ENCODE measurements at places on chromosomes 1 and 21. TPM values are rescaled to one million over a fixed set of nuclear protein-coding genes. Genes with fewer than 3 reads are reported as not detected.

The SEMA4A gene
- 8.5 TPM for total RNA-seq

DNA sequence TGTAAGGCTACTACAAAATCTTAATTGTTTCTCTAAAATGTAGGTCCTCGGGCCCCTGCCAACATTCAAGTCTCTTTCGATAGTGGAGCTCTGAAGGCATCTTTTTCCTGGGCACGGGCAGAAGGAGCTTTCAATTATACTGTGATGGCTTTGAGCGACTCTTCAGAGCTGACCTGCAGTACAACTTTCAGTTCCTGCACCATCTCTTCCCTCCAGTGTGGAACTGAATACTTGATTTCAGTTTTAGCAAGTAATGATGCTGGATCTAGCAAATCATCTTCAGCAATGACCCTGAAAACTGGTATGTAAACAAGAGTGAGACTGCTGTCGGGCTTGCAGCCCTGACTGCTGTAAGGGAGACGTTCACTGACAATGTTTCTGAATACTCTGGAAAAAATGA is 9.6 kb downstream of the FNDC7 start:
- H3K4me1 ChIP-seq: peaks cover 5% of the 10 kb centered on the region
- DNase-seq: no peak
- H3K4me3 ChIP-seq: no peak overlapping the region
- no peak overlapping the region for H3K27ac ChIP-seq
- H3K27me3 ChIP-seq: no peaks in the 10 kb centered on the region
- no peaks in the 10 kb centered on the region for H3K36me3 ChIP-seq

The KLF17 gene
- total RNA-seq: not detected

DNA sequence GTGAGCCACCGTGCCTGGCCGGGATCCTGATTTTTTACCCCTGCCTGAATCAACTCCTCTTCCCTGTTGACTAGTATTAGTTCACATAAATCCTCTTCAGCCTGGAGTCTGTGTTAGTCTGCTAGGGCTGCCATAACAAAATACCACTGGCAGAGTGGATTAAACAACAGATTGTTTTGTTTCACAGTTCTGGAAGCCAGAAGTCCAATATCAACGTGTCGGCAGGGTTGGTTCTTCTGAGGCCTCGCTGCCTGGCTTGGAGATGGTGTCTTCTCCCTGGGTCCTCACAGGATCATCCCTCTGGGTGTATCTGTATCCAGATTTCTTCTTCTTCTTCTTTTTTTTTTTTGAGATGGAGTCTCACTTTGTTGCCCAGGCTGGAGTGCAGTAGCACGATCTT is 18.2 kb downstream of the DOP1B start:
- H3K36me3 ChIP-seq: peaks cover 16% of the 10 kb centered on the region
- DNase-seq: no peak
- no peak overlapping the region for H3K4me3 ChIP-seq
- no peak overlapping the region for H3K27ac ChIP-seq
- peaks cover 10% of the 10 kb centered on the region for H3K4me1 ChIP-seq

- H3K4me1 ChIP-seq: no peaks in the 10 kb centered on the region
- no peak overlapping the region for H3K4me3 ChIP-seq
- DNase-seq: no peak
- no peaks in the 10 kb centered on the region for H3K36me3 ChIP-seq
- no peak overlapping the region for H3K27ac ChIP-seq
These were observed 157.0 kb upstream of the GREM2 start for GRCh38 chr1:240768979-240769378.

The LCE3A gene
- not detected for total RNA-seq

- no peaks in the 10 kb centered on the region for H3K36me3 ChIP-seq
- no peak within 1 kb of the TSS for H3K27ac ChIP-seq
- peaks cover 25% of the 10 kb centered on the region for H3K27me3 ChIP-seq
- DNase-seq: no peak
These were observed at the start of gene HHIPL2 for GRCh38 chr1:222547944-222548671. HHIPL2 (minus strand) TSS chr1:222548104; CDS start chr1:222548044, 60 bp downstream.

DNA sequence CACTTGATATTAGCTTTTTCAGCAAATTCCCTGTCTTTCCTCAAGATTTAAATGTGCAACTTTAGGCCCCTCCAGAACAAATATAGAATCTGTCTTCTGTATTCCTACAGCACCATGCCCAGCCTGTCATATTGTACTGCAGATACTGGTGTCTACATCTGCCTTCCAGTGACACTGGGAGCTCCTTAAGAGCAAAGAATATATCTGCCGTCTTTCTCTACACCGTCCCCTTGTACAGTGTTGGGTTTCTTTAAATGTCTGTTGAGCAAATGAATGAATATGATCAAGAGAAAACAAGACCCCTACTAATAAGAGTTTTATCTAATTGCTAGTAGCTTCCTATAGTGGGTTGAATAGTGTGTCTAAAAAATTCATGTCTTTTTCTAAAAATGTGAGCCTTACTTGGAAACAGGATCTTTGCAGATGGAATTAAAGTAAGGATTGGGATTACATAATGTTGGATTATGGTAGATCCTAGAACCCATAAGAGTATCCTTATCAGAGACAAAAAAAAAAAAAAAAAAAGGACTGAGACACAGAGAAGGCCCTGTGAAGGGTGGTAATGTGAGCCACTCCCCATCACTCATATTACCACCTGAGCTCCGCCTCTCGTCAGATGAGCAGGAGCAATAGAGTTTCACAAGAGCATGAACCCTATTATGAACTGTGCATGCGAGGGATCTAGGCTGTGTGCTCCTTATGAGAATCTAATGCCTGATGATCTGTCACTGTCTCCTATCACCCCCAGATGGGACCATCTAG is 128.6 kb downstream of the FAF1 start:
- no peak overlapping the region for H3K4me3 ChIP-seq
- H3K4me1 ChIP-seq: no peaks in the 10 kb centered on the region
- no peaks in the 10 kb centered on the region for H3K27me3 ChIP-seq
- no peaks in the 10 kb centered on the region for H3K36me3 ChIP-seq
- DNase-seq: no peak

GRCh38 chr1:45328680-45329079 is 2.0 kb downstream of the HPDL start:
- peaks cover 5% of the 10 kb centered on the region for H3K27me3 ChIP-seq
- no peak for DNase-seq
- peaks cover 28% of the 10 kb centered on the region for H3K36me3 ChIP-seq
- peak overlapping the region; percentile 2 for H3K27ac ChIP-seq
- peaks cover 21% of the 10 kb centered on the region for H3K4me1 ChIP-seq

GRCh38 chr1:55844322-55844721 is 629.2 kb upstream of the USP24 start:
- H3K4me1 ChIP-seq: no peaks in the 10 kb centered on the region
- H3K27ac ChIP-seq: no peak overlapping the region
- no peaks in the 10 kb centered on the region for H3K36me3 ChIP-seq

The CD52 gene
- total RNA-seq: 15.2 TPM

The SLC45A3 gene
- total RNA-seq: 30.1 TPM

GRCh38 chr21:28794371-28794851 is 198.3 kb downstream of the LTN1 start:
- no peak for DNase-seq
- no peak overlapping the region for H3K4me3 ChIP-seq
- H3K27ac ChIP-seq: no peak overlapping the region
- H3K27me3 ChIP-seq: no peaks in the 10 kb centered on the region
- H3K4me1 ChIP-seq: no peaks in the 10 kb centered on the region
- no peaks in the 10 kb centered on the region for H3K36me3 ChIP-seq

DNA sequence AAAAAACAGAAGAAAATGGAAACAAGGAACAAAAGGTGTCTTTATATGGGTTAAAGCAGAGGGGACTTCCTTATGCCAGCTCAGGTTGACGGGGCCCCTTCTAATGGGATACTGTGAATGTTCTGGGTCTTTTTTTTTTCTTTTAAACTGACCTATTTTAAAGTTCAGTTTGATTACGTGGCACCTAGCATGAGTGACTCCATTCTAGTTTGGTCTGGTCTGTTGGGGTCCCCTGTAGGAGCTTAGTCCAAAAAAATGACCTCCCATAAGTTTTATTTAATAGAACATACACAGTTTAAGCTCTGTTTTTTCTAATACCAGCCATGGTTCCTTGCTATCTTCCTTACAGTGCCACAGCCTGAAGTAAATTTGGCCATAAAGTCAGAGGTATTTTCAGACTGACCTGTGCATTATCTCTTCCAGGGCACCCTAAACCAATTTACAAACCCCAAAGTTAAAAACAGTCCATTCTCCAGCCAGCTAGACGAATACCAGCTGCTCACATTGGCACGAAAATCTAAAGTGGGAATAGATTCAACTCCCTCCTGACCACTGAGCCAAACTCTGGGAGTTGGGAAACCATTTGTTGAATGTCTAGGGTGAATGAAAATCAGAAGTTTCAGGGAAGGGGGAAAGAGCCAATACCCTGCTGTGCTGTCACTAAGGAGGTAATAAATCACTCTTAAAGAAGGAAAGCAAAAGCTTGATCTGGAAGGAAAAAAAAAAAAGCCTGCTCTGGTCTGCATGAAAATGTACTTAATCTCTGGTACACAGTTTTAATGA is 42.4 kb downstream of the AKNAD1 start:
- peaks cover 9% of the 10 kb centered on the region for H3K4me1 ChIP-seq
- H3K36me3 ChIP-seq: peaks cover 18% of the 10 kb centered on the region
- peak overlapping the region; percentile 85 for H3K27ac ChIP-seq
- peak; percentile 74 for DNase-seq
